ENCODE measurements at places on chromosomes 7 and 10.

DNA sequence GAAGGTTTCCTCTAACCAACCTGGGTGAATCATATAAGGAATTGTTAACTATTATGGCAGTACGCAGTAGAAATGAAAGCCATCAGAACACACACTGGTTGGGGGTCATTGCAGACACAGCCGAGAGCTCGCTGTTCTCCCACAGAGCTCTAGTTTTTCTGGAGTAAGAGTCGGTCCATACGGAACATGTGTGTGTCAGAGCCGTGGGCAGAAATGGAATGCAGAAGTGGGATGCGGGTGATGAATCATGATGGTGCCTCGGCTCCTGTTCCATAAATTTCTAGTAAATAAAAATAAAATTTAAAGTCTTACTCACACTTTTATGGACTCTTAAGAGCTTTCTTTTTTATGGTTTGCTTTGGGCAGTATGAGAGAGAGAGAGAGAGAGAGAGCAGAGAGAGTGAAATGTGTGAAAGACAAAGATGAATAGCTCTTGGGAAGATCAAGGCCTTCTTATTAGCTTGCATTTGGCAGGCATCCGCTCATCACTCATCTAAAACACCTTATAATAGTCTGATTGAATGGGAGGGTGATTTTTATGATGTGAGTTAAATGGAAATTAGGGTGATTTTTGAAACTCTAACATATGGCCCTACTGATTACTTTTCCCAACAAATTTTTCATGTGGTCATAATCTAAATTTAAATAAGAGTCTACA is 98.8 kb upstream of the PFKP start:
- no peak for DNase-seq

- no peak for DNase-seq
Measured at GRCh38 chr10:13505052-13505680, 23.6 kb downstream of the BEND7 start.

DNA sequence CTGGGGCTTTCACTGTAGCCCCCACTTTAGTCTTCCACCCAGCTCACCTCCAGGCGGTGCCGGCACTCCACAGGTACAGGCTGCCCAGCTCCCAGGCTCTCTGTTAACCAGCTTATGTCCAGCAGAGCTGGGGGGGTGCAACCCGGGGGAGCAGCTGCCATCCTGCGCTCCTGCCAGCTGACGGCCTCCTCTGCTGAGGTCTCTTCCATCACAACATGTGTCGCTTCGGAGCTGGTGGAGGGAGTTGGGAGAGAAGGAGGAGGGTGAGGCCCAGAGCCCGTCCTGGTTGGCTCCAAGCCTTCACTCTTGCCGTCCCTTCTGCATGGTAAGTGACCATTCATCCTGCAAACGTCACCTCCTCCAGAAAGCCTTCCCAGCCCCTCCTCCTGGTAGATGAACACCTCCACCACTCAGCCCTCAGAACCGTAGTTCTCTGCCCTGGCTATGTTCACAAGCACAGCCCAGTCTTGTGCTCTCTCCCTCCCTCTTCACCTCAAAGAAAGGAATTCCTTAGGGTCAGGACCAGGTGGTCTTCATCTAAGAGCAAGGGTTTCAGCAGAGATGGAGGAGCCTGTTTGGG is 1.6 kb downstream of the POLM start:
- no peak for DNase-seq

- no peak for DNase-seq
Measured at GRCh38 chr7:84191261-84191660, 3.3 kb downstream of the SEMA3A start.

DNA sequence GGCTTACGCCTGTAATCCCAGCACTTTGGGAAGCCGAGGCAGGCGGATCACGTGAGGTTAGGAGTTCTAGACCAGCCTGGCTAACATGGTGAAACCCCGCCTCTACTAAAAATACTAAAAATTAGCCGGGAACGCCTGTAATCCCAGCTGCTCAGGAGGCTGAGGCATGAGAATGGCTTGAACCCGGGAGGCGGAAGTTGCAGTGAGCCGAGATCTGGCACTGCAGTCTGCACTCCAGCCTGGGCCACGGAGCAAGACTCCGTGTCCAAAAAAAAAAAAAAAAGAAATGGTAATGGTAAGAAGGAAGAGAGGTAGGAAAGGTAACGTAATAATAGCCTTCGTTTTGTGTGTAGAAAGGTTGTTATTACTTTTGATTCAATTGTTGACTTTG is 1.2 kb downstream of the HSPA14 start:
- DNase-seq = no peak

DNA sequence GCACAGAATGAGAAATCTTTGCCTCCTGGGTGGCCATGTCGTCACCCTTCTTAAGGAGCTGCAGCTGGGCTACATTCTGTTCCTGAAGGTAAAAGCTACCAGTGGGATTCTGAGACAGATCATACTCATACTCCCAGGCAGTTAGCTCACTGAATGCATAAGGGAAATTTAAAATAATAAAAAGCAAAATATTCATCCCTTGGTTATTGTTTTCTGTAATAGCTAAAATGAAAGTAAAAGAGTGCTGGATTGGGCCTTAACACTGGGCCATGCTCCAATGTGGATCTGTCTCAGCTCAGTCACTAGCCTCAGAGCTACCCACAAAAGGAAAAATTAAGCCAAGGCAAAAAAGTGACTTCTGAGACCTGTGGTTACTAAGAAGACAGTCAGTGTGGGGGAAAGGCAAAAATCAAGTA is 8.9 kb upstream of the DYNC2I1 start:
- DNase-seq = no peak

GRCh38 chr7:7014827-7015595 is 167.3 kb upstream of the C1GALT1 start:
- no peak for DNase-seq

DNA sequence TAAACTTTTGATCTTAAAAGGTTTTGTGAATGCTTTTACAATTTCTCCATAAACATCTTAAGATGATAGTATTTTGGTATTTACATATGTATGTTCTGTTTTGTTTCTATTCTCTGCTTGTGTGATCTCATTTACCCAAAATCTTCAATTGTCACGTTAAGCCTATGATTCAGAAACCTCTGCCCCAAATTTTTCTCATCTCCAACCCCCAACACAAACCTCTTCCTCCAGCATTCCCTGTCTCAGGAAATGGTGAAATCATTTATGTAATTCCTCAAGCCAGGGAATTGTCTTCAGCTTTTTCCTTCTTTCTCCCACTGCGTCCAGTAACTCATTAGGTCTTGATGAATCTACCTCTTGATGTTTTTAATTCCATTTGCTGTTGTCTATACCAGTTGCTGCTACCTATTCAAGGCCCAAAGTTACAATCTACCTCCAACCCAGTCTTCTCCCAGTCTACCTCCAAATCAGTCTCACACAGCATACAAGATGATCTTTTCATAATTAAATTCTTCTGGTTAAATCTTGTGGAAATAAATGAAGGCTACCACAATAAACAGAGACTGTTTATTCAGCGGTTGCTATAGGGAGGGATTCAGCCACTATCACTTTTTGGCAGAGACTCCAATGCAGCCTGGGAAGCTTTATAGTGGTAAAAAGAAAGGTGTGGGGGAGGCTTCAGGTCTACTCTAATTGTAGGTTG is 5.8 kb downstream of the CFAP69 start:
- DNase-seq = no peak

DNA sequence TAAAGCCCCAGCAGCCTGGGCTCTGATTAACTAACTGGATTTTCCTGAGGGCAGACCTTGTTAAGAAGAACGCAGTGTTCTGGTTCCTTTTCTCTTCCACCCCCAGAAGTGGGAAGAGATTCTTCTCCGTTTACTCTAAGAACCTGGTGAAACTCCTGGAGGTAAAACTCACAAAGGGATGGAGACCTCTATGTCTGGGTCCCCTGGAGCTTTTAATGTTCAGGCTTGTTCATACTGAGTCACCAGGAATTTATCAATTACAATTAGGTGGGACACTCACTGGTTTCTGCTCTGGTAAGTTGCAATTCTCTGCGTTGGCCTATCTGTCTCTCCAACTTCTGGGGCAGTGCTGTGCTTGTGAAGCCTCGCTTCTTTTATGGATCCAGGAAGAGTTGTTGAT is 73.3 kb upstream of the CACNB2 start:
- no peak for DNase-seq

- no peak for DNase-seq
Measured at GRCh38 chr7:137931823-137932222, 70.1 kb downstream of the CREB3L2 start.

DNA sequence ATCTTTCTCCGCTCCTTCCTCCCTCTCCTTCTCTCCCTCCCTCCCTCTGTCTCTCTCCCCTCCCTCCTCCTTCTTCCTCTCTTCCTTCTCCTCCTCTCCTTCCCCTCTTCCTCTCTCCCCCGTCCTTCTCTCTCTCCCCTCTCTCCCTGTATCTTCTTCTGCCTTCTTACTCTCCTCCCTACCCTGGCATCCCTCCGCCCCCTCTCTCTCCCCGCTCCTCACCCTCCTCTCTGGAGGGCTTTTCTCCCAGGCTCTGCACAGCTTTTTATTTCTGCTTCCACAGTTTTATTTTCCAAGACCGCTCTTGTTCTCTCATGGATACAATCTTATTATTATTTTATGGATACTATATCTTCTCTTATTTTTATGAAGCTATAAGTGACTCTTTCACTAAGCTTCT is 32.6 kb downstream of the AP5Z1 start:
- DNase-seq = no peak

GRCh38 chr10:104440221-104440620 is 86.6 kb downstream of the CFAP58 start:
- DNase-seq = no peak

- no peak for DNase-seq
Measured at GRCh38 chr7:155953781-155954549, 141.7 kb upstream of the SHH start.

DNA sequence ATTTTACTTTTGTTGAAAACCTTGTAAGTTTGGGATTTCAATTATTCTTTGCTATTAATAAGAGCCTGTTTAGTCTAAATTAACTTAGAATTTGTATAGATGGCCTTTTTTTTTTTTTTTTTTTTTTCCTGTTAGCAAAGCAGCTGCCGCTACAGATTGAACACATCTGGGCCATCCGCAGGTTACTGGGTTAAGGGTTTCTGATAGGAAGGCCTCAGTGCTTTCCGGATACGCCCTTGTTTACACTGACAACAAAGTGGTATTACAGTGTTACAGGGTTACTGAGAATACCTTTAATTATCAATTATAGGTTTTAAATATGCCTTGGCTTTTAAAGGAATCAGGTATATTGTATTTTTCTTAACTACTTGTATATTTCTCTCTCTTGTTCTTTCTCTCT is 76.8 kb downstream of the PTN start:
- no peak for DNase-seq

DNA sequence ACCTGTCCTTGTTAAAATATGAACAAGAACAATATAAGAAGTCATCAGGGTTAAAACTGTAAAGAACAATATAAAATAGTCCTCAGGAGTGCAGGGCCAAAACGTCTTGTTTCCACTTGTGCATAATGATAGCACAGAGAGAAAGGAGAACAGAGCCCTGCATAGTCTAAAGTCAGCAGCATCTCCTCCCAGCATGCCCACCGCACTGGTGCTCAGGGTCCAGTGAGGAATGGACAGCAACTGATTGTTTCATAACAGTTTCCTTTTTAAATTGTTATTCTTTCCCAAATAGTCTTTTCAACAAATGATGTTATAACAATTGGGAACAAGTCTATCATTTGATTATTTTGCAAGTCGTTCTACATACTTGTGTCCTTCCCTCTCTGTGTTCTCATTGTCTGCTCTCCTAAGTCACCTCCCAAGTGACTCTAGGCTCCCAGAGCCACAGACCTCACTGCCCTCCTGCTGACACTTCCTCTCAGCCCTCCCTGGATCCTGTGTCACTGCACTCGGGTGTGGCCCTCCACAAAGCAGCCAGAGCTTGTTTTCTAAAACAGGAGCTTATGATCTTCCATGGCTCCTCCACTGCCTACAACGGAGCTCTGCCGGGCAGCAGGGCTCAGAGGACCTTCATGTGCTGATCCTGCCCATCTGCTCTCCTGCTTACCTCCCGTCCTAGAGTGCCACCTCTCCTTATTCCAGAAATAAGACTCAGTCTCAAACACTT is 27.6 kb downstream of the COBL start:
- DNase-seq = no peak

GRCh38 chr10:58859526-58859925 is 316.9 kb upstream of the PHYHIPL start:
- DNase-seq = no peak

GRCh38 chr7:22845221-22845834 is 22.7 kb upstream of the TOMM7 start:
- DNase-seq = no peak

GRCh38 chr10:70542565-70542938 is 60.0 kb downstream of the PRF1 start:
- no peak for DNase-seq
